Pons (tissue), 1 donor: ENCODE measurements at places on chromosomes 13 and 19.

DNA sequence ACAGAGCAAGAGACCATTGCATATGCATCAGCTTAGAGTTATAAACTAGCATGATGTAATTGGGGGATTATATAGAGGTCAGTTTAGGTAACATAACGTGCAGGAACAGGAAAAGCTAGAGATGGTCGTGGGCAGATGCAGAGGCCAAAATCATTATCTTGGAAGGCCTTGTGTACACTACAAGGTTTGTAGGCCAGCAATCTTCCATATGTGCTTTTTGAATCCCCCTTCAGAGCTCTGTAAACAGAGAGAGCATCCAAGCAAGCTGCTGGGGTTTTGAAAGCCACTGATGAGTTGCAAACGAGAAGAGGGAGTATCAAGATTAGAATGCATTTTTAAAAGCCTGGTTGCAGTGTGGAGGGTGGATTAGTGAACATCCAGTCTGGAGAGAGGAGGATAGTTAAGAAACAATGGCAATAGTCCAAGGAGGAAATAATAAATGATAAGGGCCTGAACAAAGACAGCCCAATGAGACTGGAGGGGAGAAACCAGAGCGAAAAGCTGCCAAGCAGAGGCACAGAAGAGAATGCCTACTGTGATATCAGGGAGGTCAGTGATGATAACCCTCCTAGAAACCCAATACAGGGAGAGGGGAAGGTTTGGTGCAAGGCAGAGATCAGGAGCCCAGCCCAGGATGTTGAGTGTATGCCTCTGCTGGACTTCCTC, 109.6 kb downstream of the ZAR1L start:
- no peak for DNase-seq

GRCh38 chr13:111952032-111952431, 114.9 kb upstream of the SOX1 start:
- DNase-seq = no peak

- no peak for DNase-seq
Observed at GRCh38 chr13:43830497-43830881, 43.7 kb upstream of the ENOX1 start.

GRCh38 chr19:33673996-33674625, 52.4 kb downstream of the CHST8 start:
- DNase-seq = no peak

GRCh38 chr13:50826035-50826434, 17.5 kb downstream of the DLEU7 start:
- no peak for DNase-seq

DNA sequence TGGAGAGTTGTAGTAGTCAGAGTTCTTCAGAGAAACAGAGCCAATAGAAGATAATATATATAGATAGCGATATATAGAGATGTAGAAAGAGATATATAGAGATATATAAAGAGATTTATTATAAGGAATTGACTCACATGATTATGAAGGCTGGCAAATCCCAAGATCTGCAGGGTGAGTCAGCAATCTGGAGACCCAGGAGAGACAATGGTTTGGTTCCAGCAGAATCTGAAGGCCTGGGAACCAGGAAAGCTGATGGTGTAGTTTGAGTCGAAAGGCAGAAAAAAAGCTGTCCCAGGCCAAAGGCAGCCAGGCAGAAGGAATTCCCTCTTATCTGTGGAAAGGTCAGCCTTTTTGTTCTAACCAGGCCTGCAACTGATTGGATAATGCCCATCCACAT, 194.1 kb downstream of the NUFIP1 start:
- DNase-seq = no peak

DNA sequence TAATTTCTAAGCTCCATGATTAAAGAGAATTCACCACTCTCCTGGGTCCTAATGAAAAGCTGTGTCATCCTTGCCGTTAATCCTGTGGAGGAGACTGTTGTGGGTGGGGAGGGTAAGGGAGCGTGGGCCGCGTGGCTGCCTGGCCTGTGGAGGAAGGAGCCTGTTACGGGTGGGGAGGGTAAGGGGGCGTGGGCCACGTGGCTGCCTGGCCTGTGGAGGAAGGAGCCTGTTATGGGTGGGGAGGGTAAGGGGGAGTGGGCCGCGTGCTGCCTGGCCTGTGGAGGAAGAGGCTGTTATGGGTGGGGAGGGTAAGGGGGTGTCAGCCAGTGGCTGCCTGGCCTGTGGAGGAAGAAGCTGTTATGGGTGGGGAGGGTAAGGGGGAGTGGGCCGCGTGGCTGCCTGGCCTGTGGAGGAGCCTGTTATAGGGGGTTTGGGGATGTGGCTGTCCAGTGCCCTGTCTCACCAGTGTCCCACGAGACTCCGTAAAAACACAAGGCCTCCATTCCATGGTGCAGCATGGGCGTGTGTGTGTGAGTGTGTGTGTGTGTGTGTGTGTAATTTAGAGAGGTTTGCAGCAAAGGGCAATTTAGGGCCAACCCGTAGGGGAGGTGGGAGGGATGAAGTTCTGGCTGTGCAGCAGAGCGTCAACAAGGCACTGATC, 15.6 kb upstream of the DCUN1D2 start:
- no peak for DNase-seq

- DNase-seq = no peak
Observed at GRCh38 chr13:108276060-108276459, 6.5 kb downstream of the TNFSF13B start.

- no peak for DNase-seq
Observed at GRCh38 chr19:38974624-38975213, 823 bp downstream of the FBXO17 start.

DNA sequence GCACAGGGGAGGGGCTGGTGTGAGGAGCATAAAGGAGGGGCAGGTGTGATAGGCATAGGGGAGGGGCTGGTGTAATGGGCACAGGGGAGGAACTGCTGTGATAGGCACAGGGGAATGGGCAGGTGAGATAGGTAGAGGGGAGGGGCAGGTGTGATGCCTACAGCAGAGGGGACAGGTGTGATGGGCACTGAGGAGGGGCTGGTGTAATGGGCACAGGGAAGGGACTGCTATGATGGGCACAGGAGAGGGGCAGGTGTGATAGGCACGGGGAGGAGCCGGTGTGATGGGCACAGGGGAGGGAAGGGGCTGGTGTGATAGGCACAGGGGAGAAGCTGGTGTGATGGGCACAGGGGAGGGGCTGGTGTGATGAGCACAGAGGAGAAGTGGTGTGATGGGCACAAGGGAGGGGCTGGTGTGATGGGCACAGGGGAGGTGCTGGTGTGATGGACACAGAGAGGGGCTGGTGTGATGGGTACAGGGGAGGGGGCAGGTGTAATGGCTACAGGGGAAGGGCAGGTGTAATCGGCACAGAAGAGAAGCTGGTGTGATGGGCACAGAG, 39.5 kb upstream of the POP4 start:
- DNase-seq = no peak
